Effector memory CD4-positive, alpha-beta T cell (primary cell): ENCODE measurements at places on chromosomes 12 and 14.

- no peak for DNase-seq
Measured at GRCh38 chr14:54931101-54931500, 28.5 kb upstream of the GCH1 start.

DNA sequence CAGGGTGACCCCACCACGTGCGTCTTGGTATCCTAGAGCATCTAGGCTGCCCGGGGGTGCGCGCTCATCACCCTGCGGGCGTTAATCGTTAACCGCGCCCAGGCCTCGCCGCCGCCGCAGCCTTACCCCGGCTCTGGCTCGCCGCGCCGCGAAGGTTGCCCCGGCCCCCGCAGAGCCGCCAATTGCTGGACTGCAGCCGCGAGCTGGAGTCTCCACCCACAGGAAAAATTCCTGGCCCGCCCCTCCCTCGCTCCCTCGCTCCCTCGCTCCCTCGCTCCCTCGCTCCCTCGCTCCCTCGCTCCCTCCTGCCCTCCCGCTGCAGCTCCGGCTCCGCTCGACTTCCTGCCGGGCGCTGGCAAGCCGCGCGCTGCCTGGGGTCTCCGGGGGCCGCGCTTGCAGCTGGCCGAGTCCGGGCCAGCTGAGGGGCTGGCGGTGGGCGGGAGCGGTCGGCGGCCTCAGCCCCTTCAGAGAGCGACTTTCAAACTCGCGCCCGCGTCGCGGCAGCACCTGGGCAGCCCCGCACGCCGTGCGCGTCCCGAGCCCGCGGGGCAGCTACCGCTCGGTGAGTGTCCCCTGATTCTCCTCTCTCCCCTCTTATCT, at the start of gene PLEKHG3:
Gene PLEKHG3, plus strand, starts transcription at position 282 of the 600 bp plus-strand sequence. CDS start 23,208 bp downstream, outside the sequence.
- DNase-seq, result peak; percentile 37

GRCh38 chr12:15550793-15551192, 228.5 kb downstream of the PTPRO start:
- no peak for DNase-seq

GRCh38 chr12:40614923-40615322, 77.3 kb upstream of the CNTN1 start:
- no peak for DNase-seq

GRCh38 chr12:90947869-90948268, 7.1 kb downstream of the CCER1 start:
- no peak for DNase-seq
